GM12892 (cell line): ENCODE measurements at places on chromosomes 2 and 18.

DNA sequence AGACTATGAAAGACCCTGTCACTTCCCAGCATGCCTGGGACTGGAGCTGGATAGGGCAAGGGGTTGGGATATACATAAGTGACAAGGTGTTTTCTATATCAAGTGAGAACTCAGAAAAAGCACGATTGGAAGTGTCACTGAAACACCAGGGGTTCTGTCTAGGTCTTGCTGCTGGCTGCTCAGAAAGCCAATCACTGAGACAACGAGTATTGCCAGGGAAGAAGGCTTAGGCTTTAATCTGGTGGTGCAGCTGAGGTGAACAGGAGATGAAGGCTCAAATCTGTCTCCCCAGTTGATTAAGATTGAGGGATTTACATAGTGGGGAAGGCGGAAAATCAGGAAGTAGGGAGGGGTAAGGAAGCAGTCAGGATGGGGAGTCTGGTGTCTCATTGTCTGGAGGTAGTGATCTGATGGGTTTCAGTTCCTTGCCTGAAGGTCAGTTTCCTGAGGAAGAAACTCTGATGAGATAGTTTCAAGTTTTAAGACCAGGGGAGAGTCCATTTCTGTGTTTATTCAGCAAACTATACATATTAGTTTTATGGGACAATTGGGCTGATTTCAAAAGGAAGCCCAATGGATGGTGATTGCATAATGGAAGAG, 3.5 kb upstream of the C2orf74 start:
- DNase-seq: no peak

DNA sequence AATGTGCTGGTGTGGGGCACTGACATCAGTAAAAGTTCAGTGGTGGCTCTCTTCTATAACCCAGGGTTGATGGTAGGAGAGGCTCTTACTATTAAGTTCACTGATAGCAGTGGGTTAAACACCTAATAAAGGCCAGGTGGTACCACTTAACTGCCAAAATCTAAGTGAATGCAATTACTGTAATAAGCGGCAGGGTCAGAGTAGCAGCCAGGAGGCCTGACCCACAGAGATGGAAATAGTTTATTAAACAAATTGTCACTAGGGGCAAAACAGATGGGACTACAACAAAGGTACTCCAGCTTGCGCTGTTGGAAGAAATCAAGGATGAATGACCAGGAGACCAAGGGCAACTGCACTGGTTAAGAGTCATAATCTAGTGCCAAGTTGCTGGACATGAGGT, 26.6 kb downstream of the ZSWIM2 start:
- DNase-seq: no peak

- DNase-seq: no peak
These were observed 235.8 kb downstream of the SEPTIN10 start for GRCh38 chr2:109377976-109378375.

GRCh38 chr2:214856137-214856536, 46.7 kb upstream of the BARD1 start:
- no peak for DNase-seq

DNA sequence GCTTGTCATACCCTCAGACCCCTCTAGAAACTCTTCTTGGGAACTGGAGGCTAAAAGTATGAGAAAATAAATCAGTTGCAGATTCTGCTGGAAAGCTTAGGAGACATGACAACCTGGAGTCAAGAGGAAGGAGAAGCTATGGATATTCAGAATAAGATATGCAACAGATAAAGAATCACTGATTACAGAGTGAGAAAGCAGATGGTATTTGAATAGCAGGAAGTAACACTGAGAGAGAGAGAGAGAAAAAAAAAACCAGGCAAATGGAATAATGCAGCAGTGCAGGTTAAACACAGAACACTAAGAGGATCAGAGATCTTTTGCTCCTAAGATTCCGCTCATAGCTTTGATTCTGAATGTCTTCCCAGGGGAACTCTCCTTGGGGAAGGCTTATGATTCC, 1284.1 kb upstream of the NXPH2 start:
- no peak for DNase-seq

- no peak for DNase-seq
These were observed 16.2 kb upstream of the GLS start for GRCh38 chr2:190864375-190864774.

DNA sequence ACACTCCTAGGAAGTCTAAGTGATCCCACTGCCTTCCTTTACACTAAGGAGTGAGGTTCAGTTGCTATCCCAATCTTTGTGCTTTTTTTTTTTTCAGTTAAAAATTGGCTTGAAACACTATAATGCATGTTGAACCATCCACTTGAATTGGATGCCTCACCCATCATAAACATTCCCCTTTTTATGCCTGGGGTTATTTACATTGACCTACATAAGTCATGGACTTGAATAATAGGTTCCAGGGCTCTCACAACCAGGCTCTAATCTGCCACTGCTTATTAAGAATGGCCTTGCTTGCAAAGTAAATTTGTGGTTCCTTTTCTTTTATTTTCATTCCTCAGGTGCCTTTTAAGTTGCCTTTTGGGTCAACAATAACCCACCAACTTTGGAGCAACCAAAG, 236.1 kb upstream of the MEIS1 start:
- DNase-seq: no peak

GRCh38 chr18:12314591-12315305, 6.7 kb downstream of the TUBB6 start:
- no peak for DNase-seq

GRCh38 chr2:2673406-2673805, 342.3 kb upstream of the MYT1L start:
- DNase-seq: no peak

- no peak for DNase-seq
These were observed 744.3 kb upstream of the ACVR2A start for GRCh38 chr2:147100406-147101035.

- no peak for DNase-seq
These were observed 7.9 kb downstream of the ARL4C start for GRCh38 chr2:234488913-234489451.

DNA sequence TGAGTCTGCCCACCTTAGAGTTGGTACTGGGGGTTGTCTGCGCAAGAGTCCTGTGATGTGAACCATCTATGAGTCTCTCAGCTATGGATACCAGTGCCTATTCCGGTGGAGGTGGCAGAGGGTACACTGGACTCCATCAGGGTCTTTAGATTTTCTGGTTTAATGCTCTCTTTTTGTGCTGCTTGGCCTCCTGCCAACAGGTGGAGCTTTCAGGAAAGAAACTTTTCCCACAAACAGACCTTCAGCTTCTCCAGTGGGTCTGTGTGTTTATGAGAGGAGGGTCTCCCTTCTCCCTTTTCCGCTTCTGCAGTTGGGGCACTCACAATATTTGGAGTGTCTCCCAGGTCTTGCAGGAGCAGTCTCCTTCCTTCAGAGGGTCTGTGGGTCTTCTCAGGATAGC, 1721.9 kb upstream of the SLC39A10 start:
- no peak for DNase-seq

DNA sequence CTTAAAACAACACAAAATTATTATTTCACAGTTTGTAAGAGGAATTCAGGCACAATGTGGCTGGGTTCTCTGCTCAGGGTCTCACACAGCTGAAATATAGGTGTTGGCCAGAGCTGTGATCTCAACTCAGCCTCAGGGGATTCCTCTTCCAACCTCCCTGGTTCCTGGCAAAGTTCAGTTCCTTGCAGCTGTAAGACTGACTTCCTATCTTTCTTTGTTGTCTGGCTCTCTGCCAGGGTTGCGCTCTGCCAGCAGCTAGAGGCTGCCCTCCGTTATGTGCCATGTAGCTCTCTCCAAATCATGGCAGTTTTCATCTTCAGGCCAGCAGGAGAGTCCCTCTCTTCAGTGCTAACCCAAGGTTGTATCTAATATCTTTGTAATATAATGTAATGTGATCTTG, 272.5 kb upstream of the KCNJ3 start:
- no peak for DNase-seq

GRCh38 chr2:142957144-142957543, 79.7 kb downstream of the KYNU start:
- DNase-seq: no peak
